ENCODE measurements at places on chromosomes 12 and 14. TPM values are rescaled to one million over a fixed set of nuclear protein-coding genes. Genes with fewer than 3 reads are reported as not detected.
A peak's percentile ranks its signal among the peaks of the same experiment; 100 is the strongest.

Gene FGD4
- 38.5 TPM for total RNA-seq

Gene SIX6
- not detected for total RNA-seq

Gene LGALS3
- 131 TPM for total RNA-seq

DNA sequence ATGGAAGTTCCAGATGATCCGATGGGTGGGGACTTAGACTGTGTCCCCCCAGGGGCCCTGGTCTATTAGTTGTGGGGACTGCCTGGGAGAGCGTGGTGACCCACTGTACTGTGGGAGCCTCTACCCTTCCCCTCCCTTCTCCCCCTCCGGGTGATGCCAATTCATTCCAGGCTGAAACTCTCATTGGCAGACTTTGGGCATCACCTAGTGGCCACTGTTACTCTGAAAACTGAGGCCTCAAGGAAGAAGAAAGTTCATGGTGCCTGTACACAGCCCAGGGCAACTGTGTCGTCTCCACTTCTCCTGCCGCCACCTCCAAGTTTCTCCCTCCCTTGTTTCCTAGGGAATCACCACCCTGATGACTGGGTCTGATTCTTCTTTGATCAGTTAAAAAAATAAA, 173.6 kb upstream of the ALG10B start:
- no peaks in the 10 kb centered on the region for H3K4me1 ChIP-seq
- H3K27ac ChIP-seq, result no peak overlapping the region
- no peaks in the 10 kb centered on the region for H3K36me3 ChIP-seq
- no peak overlapping the region for H3K4me3 ChIP-seq
- H3K27me3 ChIP-seq, result peaks cover 5% of the 10 kb centered on the region

GRCh38 chr14:38404100-38404541, 148.2 kb upstream of the CLEC14A start:
- H3K4me3 ChIP-seq, result no peak overlapping the region
- no peak overlapping the region for H3K27ac ChIP-seq

DNA sequence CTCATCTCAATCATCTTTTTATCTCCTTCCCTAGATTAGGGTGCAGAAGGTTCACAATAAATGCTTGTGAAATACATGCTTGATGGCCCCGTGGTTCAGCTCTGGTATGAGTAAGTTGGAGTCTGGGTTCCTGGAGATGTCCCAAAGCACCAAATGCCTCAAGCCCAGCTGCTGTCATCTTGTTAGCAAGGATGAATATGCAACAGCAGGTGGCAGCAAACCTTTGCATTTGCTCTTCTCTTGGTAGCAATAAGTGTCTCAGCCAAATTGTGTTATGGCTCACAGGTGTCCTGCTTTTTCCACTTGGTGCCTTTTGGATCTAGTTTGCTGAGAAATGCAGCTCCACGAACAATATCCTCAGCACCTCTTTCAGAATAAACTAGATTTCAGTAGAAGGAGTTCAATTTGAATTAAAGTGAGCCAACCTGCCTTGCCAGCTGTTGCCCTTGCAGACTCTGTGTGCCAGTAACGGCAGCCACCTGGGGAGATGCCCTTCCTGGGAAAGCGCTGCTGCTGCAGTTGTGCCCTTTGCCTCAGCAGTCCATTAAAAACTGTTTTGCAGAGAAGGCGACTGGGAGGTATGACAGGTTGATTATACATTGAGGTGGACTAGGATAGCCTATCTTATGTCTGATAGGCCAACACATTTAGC, 417.3 kb downstream of the SNAPC1 start:
- no peaks in the 10 kb centered on the region for H3K36me3 ChIP-seq
- H3K4me3 ChIP-seq, result no peak overlapping the region
- H3K27me3 ChIP-seq, result no peaks in the 10 kb centered on the region
- DNase-seq, result peak; percentile 45
- H3K4me1 ChIP-seq, result no peaks in the 10 kb centered on the region

- no peaks in the 10 kb centered on the region for H3K27me3 ChIP-seq
- H3K36me3 ChIP-seq, result no peaks in the 10 kb centered on the region
- H3K4me1 ChIP-seq, result peaks cover 36% of the 10 kb centered on the region
- DNase-seq, result no peak
These were observed 58.3 kb downstream of the FGD6 start for GRCh38 chr12:95158919-95159318.

GRCh38 chr12:29707846-29708245, 75.9 kb downstream of the TMTC1 start:
- no peak overlapping the region for H3K27ac ChIP-seq
- no peak for DNase-seq
- H3K27me3 ChIP-seq, result no peaks in the 10 kb centered on the region
- H3K36me3 ChIP-seq, result no peaks in the 10 kb centered on the region
- no peak overlapping the region for H3K4me3 ChIP-seq

DNA sequence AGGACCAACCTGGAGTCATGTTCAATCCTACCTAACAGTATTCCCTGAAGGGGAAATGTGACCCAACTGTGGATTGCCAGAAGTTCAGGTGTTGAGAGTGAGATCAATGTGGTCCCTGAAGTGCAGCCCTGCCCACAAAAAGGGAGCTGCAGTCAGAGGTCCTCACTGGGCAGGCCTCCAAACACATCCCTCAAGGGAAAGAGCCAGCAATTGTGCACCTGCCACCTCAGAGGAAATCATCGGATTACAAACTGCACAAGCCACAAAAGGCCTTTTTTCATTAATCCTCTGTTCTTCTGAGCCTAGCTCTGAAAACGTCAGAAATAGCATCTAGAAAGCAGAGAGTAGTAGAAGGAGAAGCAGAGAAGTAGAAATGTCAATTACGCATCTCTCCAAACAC, 10.8 kb upstream of the MDM1 start:
- H3K36me3 ChIP-seq, result no peaks in the 10 kb centered on the region
- no peaks in the 10 kb centered on the region for H3K27me3 ChIP-seq
- H3K27ac ChIP-seq, result no peak overlapping the region
- no peaks in the 10 kb centered on the region for H3K4me1 ChIP-seq
- no peak overlapping the region for H3K4me3 ChIP-seq
- no peak for DNase-seq

GRCh38 chr14:59189091-59189785, 771 bp downstream of the DAAM1 start:
- H3K36me3 ChIP-seq, result no peaks in the 10 kb centered on the region
- H3K4me1 ChIP-seq, result peaks cover 9% of the 10 kb centered on the region
- H3K4me3 ChIP-seq, result peak overlapping the region; percentile 95
- H3K27me3 ChIP-seq, result no peaks in the 10 kb centered on the region

- no peak overlapping the region for H3K27ac ChIP-seq
- H3K4me1 ChIP-seq, result peaks cover 40% of the 10 kb centered on the region
- no peaks in the 10 kb centered on the region for H3K36me3 ChIP-seq
- DNase-seq, result no peak
- no peak overlapping the region for H3K4me3 ChIP-seq
- no peaks in the 10 kb centered on the region for H3K27me3 ChIP-seq
These were observed 28.2 kb downstream of the FERMT2 start for GRCh38 chr14:52922656-52923055.
